A549 treated with DMSO at 1 μM for 4 hours (cell line): ENCODE measurements at places on chromosomes 2 and 18. TPM values are rescaled to one million over a fixed set of nuclear protein-coding genes. Genes with fewer than 3 reads are reported as not detected.

The CNOT9 gene
- 41.8 to 53.3 TPM (median 49.7 TPM) in 5 replicates for total RNA-seq

The STON1 gene
- total RNA-seq = 0.24 to 0.46 TPM (median 0.38 TPM) in 5 replicates

The SKOR2 gene
- not detected in 5 replicates for total RNA-seq

The IL36A gene
- not detected in 5 replicates for total RNA-seq

The SLC8A1 gene
- 0.45 to 0.71 TPM (median 0.48 TPM) in 5 replicates for total RNA-seq

The EVX2 gene
- not detected in 5 replicates for total RNA-seq

The EVA1A gene
- total RNA-seq = 12.6 to 14.0 TPM (median 12.7 TPM) in 5 replicates
